ENCODE measurements at places on chromosomes 3 and 15. TPM values are rescaled to one million over a fixed set of nuclear protein-coding genes. Genes with fewer than 3 reads are reported as not detected.

Gene GHSR
- total RNA-seq = not detected

Gene ALPK3
- under 0.01 TPM for total RNA-seq

Gene ADCY5
- not detected for total RNA-seq

Gene HTR3E
- total RNA-seq = not detected

Gene HHLA2
- not detected for total RNA-seq

Gene NUDT16
- 8.5 TPM for total RNA-seq

Gene REC114
- not detected for total RNA-seq

Gene TF
- total RNA-seq = 0.21 TPM

Gene NUTM1
- not detected for total RNA-seq

Gene DNAH1
- 1.9 TPM for total RNA-seq

Gene RBM5
- total RNA-seq = 103 TPM

Gene ASB7
- 22.1 TPM for total RNA-seq

Gene RBP2
- not detected for total RNA-seq

Gene EXD1
- 0.21 TPM for total RNA-seq

All from nasal cavity respiratory epithelium epithelial cell of viscerocranial mucosa (primary cell).